DMS 273 treated with DMSO at 0.1 percent for 48 hours (cell line): ENCODE measurements at places on chromosomes 3 and 15.

- no peak for DNase-seq
Observed at GRCh38 chr3:10251006-10251405, 2.7 kb downstream of the TATDN2 start.

DNA sequence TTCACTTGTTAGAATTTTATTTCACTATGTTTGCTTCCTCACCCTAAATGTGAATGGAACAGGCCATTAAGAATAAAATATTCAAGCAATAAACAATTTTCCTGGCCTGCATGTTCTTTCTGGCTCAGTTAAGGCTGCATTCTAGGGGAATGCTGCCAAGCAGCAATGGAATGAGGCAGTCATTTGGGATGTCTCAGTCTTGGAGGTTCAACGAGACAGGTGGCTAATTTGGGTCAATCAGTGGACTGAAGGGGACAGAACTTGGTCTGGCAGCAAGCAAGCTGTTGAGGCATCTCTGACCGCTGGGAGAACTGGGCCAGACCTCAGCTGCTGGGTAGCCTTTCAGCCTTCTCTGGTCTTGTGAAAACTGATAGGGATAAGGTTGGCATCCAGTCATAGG is 241.6 kb downstream of the NLGN1 start:
- no peak for DNase-seq

DNA sequence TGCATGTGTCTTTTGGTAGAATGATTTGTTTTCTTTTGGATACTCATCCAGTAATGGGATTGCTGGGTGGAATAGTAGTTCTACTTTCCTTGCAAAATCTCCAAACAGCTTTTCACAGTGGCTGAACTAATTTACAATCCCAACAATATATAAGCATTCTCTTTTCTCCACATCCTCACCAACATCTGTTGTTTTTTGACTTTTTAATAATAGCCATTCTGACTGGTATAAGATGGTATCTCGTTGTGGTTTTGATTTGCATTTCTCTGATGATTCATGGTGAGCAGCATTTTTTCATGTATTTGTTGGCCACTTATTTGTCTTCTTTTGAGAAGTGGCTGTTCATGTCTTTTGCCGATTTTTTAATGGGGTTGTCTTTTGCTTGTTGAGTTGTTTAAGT is 55.8 kb downstream of the ST8SIA2 start:
- no peak for DNase-seq

- DNase-seq: no peak
Observed at GRCh38 chr15:95095250-95095649, 863.9 kb downstream of the MCTP2 start.
